Activated naive CD4-positive, alpha-beta T cell treated with anti-CD3 and anti-CD28 coated beads, Interleukin-2, amount 10 ng/mL, durations not matched to agents 7 days and 5 days (primary cell): ENCODE measurements at places on chromosomes 11 and 22.

DNA sequence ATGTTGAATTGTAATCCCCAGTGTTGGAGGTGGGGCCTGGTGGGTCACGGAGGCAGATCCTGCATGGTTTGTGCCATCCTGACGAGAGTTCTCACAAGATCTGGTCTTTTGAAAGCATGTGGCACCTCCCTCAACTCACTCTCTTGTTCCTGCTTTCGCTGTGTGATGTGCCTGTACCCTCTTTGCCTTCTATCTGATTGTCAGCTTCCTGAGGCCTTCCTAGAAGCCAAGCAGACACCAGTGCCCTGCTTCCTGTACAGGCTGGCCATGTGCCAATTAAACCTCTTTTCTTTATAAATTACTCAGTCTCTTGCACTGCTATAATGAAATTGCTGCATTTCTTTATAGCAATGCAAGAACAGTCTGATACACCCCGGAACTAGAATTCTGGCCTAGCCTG is 13.1 kb downstream of the PTPN5 start:
- peak overlapping the region; percentile 44 for H3K27ac ChIP-seq
- peaks cover 4% of the 10 kb centered on the region for H3K27me3 ChIP-seq
- H3K4me1 ChIP-seq = peaks cover 21% of the 10 kb centered on the region
- H3K36me3 ChIP-seq = peaks cover 5% of the 10 kb centered on the region
- H3K4me3 ChIP-seq = no peak overlapping the region
- DNase-seq = no peak

GRCh38 chr22:49976439-49977175 is 16.0 kb downstream of the PIM3 start:
- peaks cover 12% of the 10 kb centered on the region for H3K4me1 ChIP-seq
- peak; percentile 55 for DNase-seq
- no peak overlapping the region for H3K4me3 ChIP-seq
- peak overlapping the region; percentile 17 for H3K27ac ChIP-seq
- H3K36me3 ChIP-seq = peaks cover 8% of the 10 kb centered on the region

- no peak overlapping the region for H3K27ac ChIP-seq
- H3K36me3 ChIP-seq = no peaks in the 10 kb centered on the region
- no peak for DNase-seq
- no peaks in the 10 kb centered on the region for H3K27me3 ChIP-seq
- no peak overlapping the region for H3K4me3 ChIP-seq
- no peaks in the 10 kb centered on the region for H3K4me1 ChIP-seq
These were observed 34.6 kb downstream of the PRDM10 start for GRCh38 chr11:129967996-129968395.

- DNase-seq = no peak
- H3K27ac ChIP-seq = no peak overlapping the region
- H3K36me3 ChIP-seq = no peaks in the 10 kb centered on the region
- H3K4me1 ChIP-seq = no peaks in the 10 kb centered on the region
- H3K27me3 ChIP-seq = peaks cover 10% of the 10 kb centered on the region
These were observed 717 bp downstream of the MRGPRE start for GRCh38 chr11:3231550-3231850.

- H3K27me3 ChIP-seq = peaks cover 15% of the 10 kb centered on the region
- H3K36me3 ChIP-seq = no peaks in the 10 kb centered on the region
- DNase-seq = no peak
- H3K4me3 ChIP-seq = no peak overlapping the region
- no peak overlapping the region for H3K27ac ChIP-seq
These were observed 44.9 kb downstream of the WNT11 start for GRCh38 chr11:76161261-76161961.

GRCh38 chr11:3914805-3915204 is 59.3 kb downstream of the STIM1 start:
- no peak overlapping the region for H3K27ac ChIP-seq
- no peak overlapping the region for H3K4me3 ChIP-seq
- no peak for DNase-seq

DNA sequence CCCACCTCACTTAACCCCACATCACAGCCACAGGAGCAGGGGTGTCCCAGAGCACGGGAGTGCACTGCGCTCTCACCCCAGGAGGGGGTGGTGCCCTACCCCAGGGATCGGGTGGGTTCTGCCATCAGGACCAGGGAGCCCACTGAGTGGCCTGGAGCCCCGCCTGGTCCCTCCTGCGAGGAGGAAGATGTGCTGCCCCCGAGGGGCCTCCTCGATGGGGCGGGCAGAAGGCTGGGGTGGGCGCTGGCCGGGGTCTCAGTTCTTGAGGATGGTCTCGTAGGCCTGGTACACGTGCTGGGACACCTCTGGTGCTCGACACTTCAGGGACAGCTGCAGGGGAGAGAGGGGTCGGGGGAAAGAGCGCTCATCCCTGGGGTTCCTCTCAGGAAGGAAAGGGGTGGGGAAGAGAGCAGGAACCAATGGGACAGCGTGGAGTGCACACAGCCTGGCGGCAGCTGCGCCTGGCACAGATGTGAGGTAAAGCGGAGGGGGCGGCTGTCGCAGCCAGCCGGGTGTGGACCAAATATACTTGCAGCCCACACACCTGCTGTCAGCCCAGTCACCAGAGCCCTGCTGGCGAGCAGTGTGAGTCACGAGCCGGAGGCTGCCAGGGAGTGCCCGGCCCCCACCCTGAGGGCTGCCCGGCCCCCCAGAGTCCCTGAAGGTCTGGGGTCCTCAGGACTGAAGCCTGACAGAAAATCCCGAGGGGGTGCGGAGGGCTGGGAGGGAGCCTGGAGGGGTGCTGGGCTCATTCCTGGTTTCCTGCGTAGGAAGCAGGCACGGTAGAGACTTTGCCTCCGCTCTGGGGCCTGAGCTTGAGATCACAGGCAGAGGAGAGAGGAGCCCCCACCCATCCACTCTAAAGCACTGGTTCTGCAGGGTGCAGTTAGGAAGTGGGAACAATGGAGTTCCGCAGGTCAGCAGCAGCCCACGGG is 13.3 kb upstream of the RASL10A start:
- no peaks in the 10 kb centered on the region for H3K4me1 ChIP-seq
- H3K27ac ChIP-seq = no peak overlapping the region
- no peak for DNase-seq

- peaks cover 82% of the 10 kb centered on the region for H3K27me3 ChIP-seq
- no peaks in the 10 kb centered on the region for H3K4me1 ChIP-seq
- H3K4me3 ChIP-seq = no peak overlapping the region
- no peak overlapping the region for H3K27ac ChIP-seq
These were observed 10.1 kb downstream of the SYT12 start for GRCh38 chr11:67032830-67033551.

GRCh38 chr22:49827271-49827852 is 311 bp downstream of the BRD1 start:
- peak overlapping the region; percentile 72 for H3K27ac ChIP-seq
- H3K36me3 ChIP-seq = peaks cover 34% of the 10 kb centered on the region
- peaks cover 60% of the 10 kb centered on the region for H3K4me1 ChIP-seq
- peaks cover 15% of the 10 kb centered on the region for H3K27me3 ChIP-seq

- no peak overlapping the region for H3K4me3 ChIP-seq
- H3K4me1 ChIP-seq = no peaks in the 10 kb centered on the region
- no peak overlapping the region for H3K27ac ChIP-seq
- H3K27me3 ChIP-seq = no peaks in the 10 kb centered on the region
- no peaks in the 10 kb centered on the region for H3K36me3 ChIP-seq
- no peak for DNase-seq
These were observed 45.3 kb upstream of the CCDC34 start for GRCh38 chr11:27408246-27408800.

DNA sequence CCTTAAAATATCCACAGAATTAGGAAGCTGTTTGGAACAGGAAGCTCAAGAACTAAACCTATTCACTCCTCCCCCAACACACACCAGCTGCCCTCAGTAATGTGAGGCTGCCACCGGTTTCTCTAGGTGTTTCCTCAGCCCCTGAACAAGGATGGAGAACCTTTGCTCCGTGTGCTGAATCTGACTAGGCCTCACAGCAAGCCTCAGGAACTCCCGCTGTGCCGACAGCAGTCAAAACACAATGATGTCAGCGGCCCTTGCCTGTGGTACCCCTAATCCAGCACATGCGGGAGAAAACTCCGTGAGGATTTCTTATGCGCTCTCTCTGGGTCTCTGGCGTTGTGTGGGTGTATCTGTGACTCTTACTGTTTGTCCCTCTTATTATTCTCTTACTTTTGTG is 153.3 kb downstream of the EFCAB6 start:
- H3K4me3 ChIP-seq = no peak overlapping the region
- no peak for DNase-seq
- H3K27me3 ChIP-seq = no peaks in the 10 kb centered on the region
- no peak overlapping the region for H3K27ac ChIP-seq
- H3K36me3 ChIP-seq = no peaks in the 10 kb centered on the region
- H3K4me1 ChIP-seq = no peaks in the 10 kb centered on the region

DNA sequence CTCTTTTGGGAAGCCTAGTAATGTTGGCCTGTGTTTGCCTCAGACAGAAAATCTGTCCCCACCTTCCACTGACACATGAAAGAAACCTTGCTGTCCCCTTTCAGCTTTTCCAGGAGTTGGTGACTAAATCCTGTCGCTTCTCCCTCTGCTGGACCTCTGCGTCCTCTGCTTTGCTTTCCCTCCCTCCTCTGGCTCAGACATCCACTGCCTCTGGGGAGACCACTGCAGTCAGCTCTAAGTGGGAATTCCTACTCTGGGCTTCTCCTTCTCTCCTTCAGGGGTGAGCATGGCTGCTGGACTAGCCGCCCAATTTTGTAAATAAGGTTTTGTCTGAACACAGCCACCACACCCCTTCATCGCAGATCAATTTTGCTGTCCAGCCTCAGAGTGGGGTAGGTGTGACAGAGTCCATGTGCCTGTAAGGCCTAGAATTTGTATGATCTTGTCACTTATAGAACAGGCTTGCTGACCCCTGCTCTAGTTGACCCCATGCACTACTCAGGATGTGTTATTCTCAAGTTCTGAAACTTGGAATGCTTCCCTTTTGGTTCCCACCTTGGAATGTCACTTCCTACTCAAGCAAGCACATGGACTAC is 23.0 kb downstream of the LRRC74B start:
- H3K27me3 ChIP-seq = peaks cover 32% of the 10 kb centered on the region
- H3K36me3 ChIP-seq = no peaks in the 10 kb centered on the region
